ENCODE measurements at places on chromosomes 3 and 15.

- no peak for DNase-seq
Observed at GRCh38 chr3:132382688-132383194, 34.6 kb upstream of the DNAJC13 start.

- DNase-seq: peak; percentile 24
Observed at GRCh38 chr3:29324180-29324651, 43.3 kb downstream of the RBMS3 start.

GRCh38 chr3:170458285-170458684 is 39.6 kb downstream of the CLDN11 start:
- DNase-seq: no peak

- no peak for DNase-seq
Observed at GRCh38 chr15:77386626-77387025, 33.3 kb downstream of the PEAK1 start.

GRCh38 chr3:72722930-72723726 is 125.1 kb downstream of the SHQ1 start:
- DNase-seq: no peak

- DNase-seq: no peak
Observed at GRCh38 chr3:194488055-194488742, 1.4 kb upstream of the ATP13A3 start.

DNA sequence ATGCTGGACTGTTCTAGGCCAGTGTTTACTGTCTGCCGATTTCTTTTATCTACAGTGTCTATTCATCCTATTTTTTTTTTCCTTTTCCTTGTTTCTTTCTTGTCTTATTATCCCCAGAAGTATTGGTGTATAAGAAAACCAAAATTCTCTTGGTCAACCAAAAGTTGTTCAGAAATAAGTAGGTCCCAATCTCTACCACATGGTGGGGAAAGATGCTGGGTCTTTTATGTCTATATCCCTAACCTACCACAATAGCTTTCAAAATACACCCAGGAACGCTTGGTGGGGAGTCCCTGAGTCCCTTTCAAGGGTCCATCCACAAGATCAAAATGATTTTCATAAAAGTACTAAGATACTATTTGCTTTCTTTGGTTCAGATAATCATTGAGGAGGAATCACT is 225.6 kb downstream of the CLSTN2 start:
- DNase-seq: no peak

- DNase-seq: no peak
Observed at GRCh38 chr3:101128001-101128400, 134.8 kb upstream of the ABI3BP start.

- DNase-seq: no peak
Observed at GRCh38 chr3:33001889-33002288, 50.4 kb downstream of the CCR4 start.

- DNase-seq: no peak
Observed at GRCh38 chr3:94420931-94421330, 358.1 kb downstream of the NSUN3 start.

DNA sequence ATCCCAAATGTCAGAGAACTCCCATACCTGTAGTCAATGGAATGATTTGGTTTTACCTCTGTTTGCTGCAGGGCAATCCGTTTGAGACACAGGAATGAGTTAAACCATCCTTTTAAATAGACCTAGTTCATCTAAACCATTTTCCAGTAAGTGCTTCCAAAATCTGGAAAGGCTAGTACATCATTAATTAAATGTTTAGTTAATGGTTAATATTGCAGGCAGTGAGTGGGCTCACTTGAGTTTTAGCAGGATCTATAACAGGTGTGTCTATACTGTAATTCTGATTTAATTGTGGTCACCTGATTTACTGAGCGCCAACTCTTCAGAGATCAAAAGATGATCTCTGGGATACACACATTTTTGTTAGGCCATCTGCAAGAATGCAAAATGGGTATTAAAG is 353.9 kb upstream of the ROPN1 start:
- DNase-seq: no peak

DNA sequence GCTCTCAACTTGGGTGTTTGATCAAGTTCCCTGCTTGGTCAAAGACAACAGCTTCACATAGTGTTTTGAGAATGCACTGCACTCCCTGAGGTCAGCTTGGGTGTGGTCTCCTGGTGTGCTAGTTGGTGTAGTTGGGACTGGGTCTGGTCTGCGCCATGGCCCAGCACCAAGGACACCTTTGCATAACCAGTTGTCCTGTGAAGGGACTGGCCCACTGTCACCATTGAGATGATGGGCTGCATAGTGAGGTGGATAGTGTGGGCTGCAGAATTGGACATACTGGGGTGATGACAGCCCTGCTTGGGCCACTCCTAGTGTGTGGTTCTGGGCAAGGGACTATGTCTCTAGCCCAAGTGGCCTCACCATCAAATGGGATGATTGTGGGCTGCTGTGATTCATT is 9.5 kb downstream of the RPSA start:
- DNase-seq: no peak

GRCh38 chr15:58441376-58442070 is 9.7 kb downstream of the LIPC start:
- DNase-seq: no peak

GRCh38 chr3:126704494-126705214 is 614 bp downstream of the CHCHD6 start:
- no peak for DNase-seq

- DNase-seq: no peak
Observed at GRCh38 chr15:90496791-90497190, 32.9 kb upstream of the CRTC3 start.

DNA sequence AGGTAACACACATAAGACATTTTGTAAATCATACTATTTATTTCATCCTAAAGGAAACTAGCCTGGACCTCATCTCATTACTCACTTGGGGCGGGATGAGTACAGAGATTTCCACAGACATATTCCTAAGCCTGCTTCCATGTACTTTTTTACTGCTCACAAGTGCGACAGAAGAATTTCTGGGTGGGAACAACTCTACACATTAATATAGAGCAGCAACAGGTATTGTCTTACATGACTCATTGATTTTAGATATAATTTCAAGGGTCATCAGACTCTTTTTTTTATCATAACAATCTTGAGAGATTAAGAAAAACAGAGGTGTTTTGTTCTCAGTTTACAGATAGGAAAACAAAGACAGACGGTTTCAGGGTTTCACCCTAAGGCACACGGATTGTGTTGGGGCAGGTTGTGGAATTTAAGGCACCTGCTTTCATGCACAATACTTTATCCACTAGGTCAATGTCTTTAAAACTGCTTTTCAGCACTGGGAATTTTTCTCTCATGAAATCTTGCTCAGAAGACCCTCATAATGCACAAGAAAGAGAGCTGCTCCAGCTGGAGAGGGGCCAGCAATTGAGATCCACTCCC is 186.7 kb upstream of the CDIN1 start:
- no peak for DNase-seq

- DNase-seq: no peak
Observed at GRCh38 chr15:79970624-79971434, at the start of gene BCL2A1. BCL2A1 (minus strand) TSS chr15:79971196; CDS start chr15:79971119, 77 bp downstream.

GRCh38 chr15:45091161-45091560 is 22.8 kb downstream of the DUOX2 start:
- DNase-seq: no peak

- no peak for DNase-seq
Observed at GRCh38 chr3:177894081-177894728, 642.0 kb upstream of the KCNMB2 start.

DNA sequence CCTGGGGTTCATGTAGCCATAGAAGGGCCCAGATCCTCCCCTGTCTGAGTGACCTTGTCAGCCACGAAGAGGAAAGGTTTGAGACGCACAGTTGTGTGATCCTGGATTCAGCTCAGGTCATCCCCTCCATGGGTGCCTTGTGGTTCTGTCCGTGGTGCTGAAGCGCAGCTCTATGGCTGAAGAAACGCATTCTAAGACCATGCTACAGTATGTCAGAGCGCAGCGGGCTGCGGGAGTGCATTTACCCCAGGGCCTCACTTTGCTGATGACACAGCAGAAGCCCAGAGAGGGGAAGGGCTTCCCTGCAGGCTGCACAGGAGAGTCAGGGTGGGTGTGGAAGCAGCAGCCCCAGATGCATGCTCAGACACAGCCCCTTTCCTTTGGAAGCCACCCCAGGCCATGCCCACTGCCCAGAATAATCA is 68.8 kb upstream of the IQSEC1 start:
- no peak for DNase-seq

DNA sequence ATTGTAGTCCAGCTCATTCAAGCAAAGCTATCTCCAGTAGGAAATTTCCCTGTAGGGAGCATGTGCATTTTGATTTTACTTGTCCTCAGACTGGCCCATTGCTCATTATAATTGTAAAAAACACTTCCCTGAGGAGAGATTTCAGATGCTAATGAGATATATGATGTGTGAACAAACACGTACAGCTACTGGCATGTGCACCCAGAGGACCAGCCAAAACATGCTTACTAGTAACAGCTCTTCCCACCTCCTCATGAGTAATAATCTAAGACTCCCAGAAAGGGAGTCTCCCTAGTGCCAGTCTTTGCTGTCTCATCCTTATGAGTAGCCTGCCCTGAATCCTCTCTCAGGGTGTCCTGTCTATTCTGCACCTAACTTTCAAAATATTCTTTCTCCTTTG is 43.4 kb downstream of the FBXO22 start:
- no peak for DNase-seq

DNA sequence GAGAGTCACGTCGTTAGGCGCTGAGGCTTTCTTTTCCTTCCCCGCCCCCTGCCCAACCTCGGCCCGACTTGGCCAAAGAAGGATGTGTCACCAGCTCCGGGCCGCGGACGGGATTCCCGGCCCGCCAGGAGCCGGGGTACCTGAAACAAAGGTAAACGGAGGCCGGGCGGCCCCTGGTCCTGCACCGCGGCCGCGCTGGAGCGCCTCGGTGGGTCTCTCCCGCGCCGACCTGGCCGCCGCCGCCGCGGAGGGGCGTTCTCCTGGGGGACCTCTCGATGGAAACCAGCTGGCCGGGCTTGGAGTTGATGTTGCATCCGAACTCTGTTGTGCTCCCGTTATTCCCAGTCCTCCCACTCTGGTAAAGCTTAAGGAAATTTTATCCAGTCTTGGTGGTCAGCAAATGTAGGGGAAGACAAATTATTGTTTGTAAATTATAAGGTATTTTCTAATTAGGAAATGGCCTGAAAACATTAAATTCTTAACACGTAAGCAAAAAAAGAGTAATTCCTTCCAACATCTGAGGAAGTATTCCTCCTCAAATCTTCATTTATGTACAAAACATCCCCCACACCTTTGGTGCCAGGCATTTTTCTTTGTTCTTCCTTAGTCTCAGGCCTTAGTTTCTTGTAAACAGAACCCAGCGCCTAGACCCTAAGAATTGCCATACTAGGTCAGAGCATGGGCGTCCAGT is 888 bp downstream of the PPP2R3A start:
- DNase-seq: no peak

GRCh38 chr3:196499061-196499460 is 4.5 kb downstream of the RNF168 start:
- DNase-seq: no peak

- no peak for DNase-seq
Observed at GRCh38 chr3:164194842-164195241, 883.5 kb downstream of the SI start.

All from NCI-H2081 treated with DMSO at 0.1 percent for 48 hours (cell line).